PC-3 (cell line): ENCODE measurements at places on chromosomes 1 and 21.
A peak's percentile ranks its signal among the peaks of the same experiment; 100 is the strongest.

- peak; percentile 11 for DNase-seq
These were observed 548.1 kb downstream of the BRINP3 start for GRCh38 chr1:189929501-189930099.

GRCh38 chr1:155938220-155938627, 3.2 kb upstream of the RXFP4 start:
- DNase-seq, result peak; percentile 86

GRCh38 chr1:225851805-225852204, 30.4 kb downstream of the TMEM63A start:
- DNase-seq, result no peak

DNA sequence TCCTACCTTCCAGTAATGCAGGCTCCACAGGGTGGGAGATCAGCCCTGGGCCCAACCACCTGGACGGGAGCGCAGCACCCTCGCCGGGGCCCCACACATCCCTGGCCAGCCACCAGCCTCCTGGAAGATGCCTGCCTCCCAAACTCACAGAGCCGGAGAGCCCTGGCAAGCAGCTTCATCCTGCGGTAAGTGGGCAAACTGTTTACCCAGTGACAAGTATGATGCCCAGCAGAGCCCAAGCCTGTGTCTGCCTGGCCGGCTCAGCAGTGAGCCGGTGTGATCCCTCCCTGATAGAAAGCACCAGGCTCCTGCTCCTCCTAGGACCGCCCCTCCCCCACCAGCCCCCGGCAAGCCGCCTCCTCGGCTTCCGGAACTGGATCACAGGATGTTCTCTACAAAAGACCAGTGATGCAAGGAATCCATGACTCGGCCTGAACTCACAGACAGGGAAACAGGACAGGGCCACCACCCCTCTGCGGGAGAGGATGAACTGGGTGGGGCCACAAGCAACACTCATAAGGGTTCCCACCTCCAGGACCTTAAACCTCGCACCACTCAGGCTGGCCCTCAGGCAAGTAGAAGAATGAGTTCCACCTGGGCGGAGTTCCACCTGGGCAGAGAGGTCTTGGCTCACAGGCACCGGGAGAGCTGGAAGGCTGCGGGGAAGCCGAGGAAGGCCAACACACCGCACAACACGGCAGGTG, 7.9 kb downstream of the ACOT7 start:
- DNase-seq, result peak; percentile 98

DNA sequence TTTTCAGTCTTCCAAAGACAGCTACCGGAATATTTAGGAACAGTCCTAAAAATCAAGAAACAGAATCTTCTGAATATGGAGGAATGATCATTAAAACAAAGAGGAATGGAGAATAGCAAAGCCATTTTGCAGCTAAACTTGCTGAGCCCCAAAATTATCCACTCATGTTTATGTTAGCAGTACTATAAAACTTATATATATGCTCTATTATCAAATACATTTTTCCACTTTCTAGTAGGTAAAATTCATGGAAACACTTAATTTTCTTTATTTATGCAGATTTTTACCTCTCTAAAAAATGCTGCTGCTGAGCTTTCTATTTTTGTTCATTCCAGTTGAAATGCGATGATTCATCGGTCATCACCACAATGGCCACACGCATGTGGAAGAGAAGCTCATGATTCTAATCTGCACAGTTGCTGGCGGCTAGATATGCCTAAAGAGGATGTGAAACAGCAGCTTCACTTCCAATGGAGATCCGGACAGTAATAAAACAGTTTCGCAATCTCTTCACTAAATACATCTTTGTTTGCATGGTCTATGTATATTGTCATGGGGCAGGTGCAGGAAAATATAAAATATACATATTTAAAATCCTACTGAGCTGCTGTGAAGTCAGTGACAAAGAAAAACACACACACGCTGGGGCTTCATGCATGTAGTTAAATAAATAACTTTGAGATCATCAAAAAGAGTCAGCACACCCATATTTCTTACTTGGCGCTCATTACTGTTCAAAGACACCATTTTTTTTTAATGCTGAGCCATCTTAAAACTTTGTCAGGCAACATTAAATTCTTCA, 292.2 kb downstream of the SMYD3 start:
- peak; percentile 98 for DNase-seq

- no peak for DNase-seq
These were observed at the start of gene HPDL for GRCh38 chr1:45326627-45327623. Gene HPDL, plus strand, starts transcription at chr1:45326895. Its CDS starts 254 bp downstream, at chr1:45327149.

GRCh38 chr1:17774452-17774851, 19.3 kb downstream of the ACTL8 start:
- no peak for DNase-seq
